ENCODE measurements at places on chromosomes 11 and 22.

GRCh38 chr11:133531971-133532651, at the start of gene OPCML:
Gene OPCML (minus strand): TSS chr11:133532501.
- DNase-seq: no peak

- DNase-seq: no peak
These were observed 948 bp upstream of the MRTFA start for GRCh38 chr22:40637183-40638150.

- DNase-seq: no peak
These were observed 92.9 kb upstream of the PARVA start for GRCh38 chr11:12284316-12285050.

GRCh38 chr11:69904161-69904973, 85.2 kb upstream of the FGF3 start:
- DNase-seq: no peak

- DNase-seq: no peak
These were observed 95.5 kb downstream of the COMMD9 start for GRCh38 chr11:36193721-36194120.

DNA sequence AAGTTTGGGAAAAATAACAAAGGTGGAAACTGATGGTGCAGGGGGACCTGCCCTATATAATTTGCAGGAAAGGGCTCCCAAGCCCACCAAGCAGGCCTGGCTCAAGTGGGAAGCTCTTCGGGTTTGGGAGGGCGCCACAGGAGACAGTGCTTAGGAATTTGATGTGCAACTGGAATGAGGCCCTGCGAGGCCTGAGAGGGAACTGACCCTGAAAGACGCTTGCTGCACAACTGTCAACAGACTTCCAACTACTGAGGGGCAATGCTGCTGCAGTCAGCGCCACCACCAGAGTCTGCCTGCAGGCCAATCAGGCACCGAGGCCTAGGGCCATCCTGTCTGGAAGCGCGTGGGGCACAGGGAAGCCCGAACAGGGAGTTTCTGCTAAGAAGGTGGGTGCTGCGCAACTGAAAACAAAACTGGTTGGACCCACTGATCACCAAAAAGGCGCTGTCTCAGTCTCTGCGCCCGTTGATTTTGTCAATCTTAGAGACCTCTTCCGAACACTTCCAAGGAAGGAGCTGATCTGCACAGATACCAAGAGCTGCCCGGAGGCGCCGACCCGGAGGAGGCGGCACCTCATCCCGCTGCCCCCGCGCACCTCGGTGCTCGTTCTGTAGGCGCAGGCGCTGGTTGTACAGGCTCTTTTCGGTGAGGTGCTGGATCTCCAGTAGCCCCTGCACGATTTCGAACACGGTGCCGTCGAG, 667 bp downstream of the DGCR6L start:
- no peak for DNase-seq

GRCh38 chr22:35940166-35940565, 88.5 kb downstream of the RBFOX2 start:
- DNase-seq: no peak

GRCh38 chr22:17870407-17870806, 96.1 kb upstream of the BID start:
- no peak for DNase-seq

GRCh38 chr11:60165538-60165937, 17.3 kb downstream of the MS4A6A start:
- no peak for DNase-seq

DNA sequence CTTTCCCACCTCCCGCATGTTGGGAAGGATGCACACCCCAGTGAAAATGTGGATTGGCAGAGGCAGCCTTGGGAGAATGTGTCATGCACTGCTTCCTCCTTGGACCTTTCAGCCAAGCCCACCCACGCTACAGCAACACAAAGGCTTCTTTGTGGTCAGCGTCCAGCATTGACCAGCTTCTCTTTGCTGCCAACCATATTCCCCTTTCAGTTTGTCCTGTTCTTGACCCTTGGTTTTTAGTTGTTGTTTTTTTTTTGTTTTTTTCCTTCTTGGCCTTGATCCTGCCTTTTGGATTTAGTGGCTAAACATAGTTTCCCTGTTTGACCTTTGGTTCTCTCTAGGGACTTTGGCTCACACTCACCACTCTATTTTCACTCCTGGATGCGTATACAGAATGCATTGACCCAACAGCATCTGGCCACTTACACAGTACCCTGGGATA, 573.6 kb downstream of the INSC start:
- no peak for DNase-seq

DNA sequence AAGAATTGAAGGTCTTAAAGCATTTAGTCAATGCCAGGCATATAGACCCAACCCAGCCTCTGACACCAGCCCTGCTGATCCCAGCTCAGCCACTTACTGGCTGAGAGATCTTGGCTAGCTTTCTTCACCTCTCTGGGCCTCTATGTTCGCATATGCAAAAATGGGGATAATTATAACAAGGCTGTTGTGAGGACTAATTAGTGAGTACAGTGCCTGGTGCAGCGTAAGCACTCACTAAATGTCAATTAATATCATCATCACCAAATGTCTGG, 10.5 kb downstream of the CHST1 start:
- DNase-seq: no peak

DNA sequence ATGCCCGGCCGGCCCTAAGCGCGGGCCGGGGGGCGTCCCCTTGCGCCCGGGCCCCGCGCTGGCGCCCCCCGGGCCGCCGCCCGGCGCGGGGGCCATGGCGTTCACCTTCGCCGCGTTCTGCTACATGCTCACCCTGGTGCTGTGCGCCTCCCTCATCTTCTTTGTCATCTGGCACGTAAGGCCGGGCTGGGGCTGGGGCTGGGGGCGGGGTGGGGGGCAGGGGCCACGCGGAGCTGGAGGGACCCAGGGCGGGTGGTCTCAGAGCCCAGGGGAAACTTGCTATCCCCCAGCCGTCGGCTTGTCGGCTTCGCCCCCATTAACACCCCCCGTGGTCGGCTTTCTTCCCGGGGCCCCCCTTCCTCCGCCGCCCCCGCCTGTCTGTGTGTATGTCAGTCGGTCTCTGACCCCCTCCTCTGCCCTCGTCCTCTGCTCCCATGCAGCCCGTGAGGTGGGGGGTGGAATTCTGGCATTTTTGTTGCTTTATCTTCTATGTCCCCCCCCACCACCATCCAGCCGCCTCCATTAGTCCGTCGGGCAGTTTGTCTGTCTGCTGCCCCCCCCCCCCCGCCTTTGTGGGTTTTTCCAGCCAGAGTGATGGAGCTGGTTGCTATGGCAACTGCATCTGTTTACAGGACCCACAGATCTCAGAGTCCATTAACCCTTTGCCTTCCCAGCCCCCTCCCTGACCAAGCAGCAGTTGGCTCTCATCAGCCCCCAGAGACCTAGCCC, 552 bp downstream of the CNIH2 start:
- no peak for DNase-seq

GRCh38 chr22:24519496-24519895, 24.4 kb downstream of the UPB1 start:
- DNase-seq: no peak

GRCh38 chr11:121533601-121534000, 80.8 kb upstream of the SORL1-AS1 start:
- DNase-seq: no peak

GRCh38 chr11:28144808-28145207, 36.6 kb downstream of the METTL15 start:
- no peak for DNase-seq

DNA sequence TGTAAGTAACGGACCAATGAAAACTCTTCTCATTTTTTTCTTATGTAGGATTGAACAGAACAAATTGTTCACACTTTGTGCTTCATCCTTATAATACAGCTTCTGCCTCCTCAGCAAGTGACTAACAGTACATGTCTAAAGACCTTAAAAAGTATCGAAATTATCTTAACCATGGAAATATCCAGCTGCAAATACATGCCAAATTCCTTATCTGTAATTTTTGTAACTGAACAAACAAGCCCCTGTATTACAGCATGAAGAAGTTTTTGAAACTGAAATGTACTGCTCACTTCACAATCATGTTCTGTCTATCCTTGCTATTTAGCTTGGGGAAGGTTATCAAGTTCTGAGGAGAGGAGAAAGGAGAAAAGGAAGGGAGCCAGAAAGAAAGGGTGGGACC, 20.4 kb downstream of the WT1 start:
- DNase-seq: no peak

- no peak for DNase-seq
These were observed 228.2 kb upstream of the BLID start for GRCh38 chr11:122344215-122344614.

DNA sequence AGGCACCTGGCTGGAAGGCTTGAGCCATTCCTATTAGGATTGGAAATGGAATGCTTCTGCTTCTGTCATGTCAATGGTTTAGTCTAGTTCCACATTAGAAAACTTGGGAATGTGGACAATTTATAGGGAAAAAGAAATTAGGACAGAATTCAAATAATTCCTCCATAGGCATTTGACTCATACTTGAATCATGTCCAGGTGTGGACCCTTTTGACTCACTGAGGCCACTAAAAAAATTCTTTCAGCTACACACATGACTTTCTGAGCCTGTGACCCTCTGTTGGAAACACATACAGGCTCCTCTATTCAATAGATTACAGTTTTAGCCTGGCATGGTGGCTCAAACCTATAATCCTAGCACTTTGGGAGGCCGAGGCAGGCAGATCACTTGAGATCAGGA, 100.5 kb downstream of the RASSF10 start:
- no peak for DNase-seq

- DNase-seq: no peak
These were observed 86.0 kb upstream of the CADM1 start for GRCh38 chr11:115590254-115590653.

DNA sequence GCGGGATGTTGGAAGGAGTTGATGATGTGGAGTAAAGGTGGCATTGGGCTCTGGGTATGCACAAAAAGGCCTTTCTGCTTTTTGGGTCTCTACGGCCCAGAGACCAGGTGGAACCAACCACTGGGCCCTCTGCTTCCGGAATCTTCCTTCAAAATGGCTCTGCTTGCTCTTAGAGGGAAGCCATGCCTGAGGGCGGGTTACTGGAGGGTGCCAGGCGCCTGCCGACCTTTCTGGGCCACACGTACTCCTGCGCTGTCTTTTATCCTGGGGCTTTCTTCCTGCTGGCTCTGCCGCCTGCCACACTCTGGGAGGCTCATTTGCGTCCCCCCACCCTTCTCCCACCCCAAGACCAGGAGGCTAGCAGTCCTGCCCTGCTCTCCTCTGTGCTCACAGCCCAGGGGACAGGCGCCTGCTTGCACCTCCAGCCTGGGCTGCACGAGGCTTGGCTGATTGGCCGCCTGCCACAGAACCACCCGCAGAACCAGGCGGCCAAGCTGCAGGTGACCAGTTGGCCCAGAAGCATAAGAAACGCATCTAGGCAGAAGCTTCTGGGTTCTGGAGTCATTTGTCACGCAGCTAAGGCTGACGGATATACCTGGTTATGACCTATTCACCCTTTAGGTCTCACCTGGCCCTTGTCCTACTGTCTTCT, 536.9 kb downstream of the TBC1D22A start:
- no peak for DNase-seq

Measured in glomerular endothelial cell (primary cell).